ENCODE measurements at places on chromosomes 12 and 14.

- DNase-seq = no peak
Measured at GRCh38 chr12:104514092-104514810, 57.5 kb downstream of the CHST11 start.

- DNase-seq = no peak
Measured at GRCh38 chr14:87772854-87773253, 220.1 kb downstream of the GALC start.

- no peak for DNase-seq
Measured at GRCh38 chr12:94766397-94766796, 116.0 kb upstream of the TMCC3 start.

DNA sequence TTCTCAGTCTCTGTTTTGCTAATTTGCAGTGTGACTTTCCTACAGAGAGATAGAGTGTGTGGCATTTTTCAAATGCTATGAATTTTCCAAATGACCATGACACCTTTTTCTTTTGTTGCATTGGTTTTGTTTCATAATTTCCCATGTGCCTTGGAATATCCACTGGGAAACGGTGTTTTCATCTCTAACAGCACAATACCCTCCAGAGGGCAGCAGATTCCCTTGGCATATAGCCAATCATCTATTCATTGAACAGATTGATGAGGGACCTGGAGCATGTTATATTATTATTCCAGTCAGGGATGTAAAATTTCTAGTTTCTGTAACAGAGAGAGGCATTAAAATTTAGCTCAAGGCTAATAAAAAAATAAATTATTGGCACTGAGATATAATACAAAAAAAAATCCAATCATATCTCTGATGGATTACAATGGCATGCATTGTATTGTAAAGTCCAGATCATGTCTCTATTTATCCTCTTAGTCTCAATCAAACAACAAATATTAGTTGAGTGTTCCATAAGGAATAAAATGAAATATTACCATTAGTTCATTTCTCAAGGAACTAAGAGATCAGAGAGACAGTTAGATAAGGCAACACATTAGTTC, 29.6 kb upstream of the NTN4 start:
- DNase-seq = no peak

DNA sequence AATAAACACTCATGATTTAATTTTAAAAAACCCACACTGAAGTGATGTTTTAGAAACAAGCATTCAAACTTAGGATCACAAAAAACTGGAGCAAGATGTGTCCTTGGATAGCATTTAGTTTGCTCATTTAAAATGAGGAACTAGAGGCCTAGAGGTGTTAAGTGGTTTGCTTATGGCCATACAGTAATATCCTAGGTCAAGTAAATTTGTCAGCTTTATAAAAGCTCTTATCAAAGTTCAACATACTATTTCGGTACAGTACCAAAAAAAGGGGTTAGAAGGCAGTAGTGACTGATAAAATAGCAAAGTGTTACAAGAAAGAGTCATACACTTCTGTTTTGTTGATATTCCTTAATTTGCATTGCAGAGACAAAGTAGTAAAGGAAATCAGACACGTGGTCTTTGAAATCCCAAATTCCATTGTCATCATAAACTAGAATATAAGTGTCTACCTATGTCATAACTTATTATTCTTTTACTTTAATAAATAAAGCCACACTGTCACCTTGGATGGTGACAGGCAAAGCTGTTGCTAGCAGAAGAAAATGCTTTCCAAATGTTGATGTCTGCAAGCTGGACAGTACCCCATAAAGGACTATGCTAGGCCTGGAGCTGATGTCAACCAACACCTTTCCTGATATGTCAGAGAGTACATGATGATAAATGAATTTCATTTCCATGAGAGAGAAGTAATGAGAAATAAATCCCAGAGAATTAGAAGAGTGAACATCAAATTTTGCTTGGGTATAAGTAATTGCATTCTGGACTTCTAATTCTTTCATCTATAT, 17.6 kb upstream of the SRP54 start:
- DNase-seq = no peak

GRCh38 chr14:97180304-97181200, 383.4 kb downstream of the VRK1 start:
- DNase-seq = peak; percentile 18

DNA sequence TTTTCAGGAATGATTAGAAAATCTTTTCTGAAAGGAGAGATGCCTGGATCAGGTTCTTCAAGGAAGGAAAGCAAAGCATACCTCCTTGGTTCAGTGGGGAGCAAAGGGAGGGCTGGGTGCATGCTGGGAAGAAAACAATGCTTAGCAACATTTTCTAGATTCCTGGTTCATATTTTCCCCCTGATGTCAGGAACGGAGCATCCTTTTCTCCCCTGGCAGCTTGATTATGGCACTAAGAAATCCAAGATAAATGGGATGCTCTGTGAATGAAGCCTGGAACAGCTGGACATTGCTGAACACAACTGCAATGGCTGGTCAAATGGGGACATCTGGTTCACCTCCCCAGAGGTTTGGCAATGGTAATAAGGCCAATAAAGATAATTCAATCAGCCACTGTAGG, 50.9 kb downstream of the KCNA5 start:
- no peak for DNase-seq

GRCh38 chr12:32051511-32052211, 55.0 kb upstream of the BICD1 start:
- peak; percentile 28 for DNase-seq

DNA sequence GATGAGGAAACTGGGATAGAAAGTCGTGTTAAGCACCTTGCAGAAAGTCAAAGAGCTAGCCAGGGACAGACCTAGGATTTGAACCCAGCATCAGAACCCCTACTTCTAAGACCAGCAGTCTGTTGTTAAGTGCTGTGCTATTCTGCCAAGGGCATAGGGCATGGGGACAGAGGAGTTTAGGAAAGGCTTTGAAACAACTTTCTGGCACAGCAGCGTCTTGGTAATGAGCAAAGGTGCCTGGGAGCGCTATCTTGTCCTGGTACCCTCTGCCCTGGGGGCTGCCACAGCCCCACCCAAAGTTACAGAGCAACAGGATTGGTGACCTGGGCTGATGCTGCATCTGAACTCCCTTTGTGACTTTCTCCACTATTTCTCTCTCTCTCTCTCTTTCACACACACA, 1108.1 kb downstream of the BCL11B start:
- no peak for DNase-seq

DNA sequence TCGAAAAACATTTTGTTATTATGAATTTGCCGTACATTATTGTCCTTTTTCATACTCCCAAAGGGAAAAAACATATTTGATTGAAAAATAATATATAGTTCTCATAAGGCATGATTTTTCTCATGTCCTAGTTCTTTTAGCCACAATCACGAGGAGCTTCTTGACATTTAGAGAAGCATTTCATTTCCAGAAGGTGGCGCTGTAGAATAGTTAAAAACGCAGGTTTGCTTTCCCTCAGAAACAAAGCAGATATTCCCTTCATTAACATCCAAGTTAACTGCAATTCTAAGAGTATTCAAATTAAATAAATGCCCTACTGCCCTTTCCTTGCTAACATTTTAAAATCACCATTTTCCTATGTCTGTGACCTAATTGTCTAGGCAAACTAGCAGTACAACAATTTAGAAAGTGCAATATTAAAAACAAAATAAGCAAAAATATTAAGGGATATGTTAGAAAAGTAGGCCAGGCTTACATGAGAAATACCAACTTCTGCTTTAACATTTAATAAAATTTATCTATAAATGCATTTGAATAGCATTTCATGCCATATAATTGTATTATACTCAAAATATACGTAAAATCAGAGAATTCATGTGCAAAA, 10.9 kb upstream of the PIK3C2G start:
- no peak for DNase-seq

GRCh38 chr12:56601503-56601902, 28.6 kb downstream of the BAZ2A start:
- no peak for DNase-seq

DNA sequence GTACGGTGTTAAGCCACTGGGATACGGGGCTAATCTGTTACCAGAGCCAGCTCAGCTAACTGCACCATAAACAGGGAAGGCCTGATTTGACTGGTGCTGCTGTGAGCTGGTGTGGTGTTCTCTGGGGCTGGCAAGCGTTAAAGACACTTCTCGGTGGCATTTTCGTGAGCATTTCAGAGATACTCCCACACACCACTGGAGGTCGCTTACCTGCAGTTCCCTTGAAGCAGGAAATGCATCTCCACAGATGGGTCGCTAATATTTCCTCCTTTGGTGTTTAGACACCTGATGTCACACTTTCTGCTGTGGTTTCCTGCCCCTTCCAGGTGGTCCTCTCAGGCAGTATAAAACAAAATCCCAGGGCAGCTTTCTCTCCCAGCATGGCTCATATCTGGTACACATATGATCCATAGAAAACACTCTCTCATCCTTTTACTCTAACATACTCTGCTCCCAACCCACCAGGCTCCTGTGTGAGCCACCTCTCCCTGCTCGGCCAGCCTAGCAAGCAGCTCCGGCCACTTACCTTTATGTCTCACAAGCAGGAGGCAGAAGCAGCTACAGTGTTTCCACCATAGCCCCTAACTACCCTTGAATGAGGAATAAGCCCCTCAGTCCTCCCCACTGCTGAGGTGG, 129.9 kb upstream of the GRIN2B start:
- DNase-seq = no peak

DNA sequence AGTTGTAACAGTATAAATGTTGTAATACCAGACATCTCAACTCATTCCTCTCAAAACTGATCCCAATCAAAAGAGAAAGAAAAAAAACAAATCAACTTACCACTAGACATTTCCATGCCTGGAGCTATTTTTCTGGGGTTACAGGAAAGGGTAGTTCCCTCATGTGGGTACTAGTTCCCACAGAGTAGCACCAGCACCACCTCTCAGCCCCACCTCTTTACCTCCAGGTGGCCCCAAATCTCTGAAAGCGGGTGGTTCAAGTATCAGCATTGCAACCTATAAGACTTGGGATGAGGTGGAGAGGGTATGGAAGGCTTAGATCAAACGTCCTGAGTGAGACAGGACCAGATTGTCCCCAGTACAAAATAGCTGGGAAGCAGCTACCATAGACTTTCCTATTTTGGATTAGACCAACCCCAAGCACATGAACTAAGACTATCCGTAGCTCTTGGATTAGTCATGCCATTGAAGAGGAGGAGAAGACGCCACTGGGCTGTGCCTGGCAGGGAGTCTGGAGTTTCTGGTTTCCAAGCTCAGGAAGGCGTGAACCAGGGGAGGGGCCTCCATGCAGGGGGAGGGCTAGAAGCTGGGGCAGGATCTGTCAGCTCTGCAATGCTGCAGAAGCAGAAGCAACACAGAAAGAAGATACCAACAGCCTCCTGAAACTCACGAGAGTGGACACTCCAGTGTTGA, at the start of gene SLC39A2:
SLC39A2 (plus strand) TSS at position 620 of the 693 bp plus-strand sequence. CDS start 154 bp downstream, outside the sequence.
- no peak for DNase-seq

DNA sequence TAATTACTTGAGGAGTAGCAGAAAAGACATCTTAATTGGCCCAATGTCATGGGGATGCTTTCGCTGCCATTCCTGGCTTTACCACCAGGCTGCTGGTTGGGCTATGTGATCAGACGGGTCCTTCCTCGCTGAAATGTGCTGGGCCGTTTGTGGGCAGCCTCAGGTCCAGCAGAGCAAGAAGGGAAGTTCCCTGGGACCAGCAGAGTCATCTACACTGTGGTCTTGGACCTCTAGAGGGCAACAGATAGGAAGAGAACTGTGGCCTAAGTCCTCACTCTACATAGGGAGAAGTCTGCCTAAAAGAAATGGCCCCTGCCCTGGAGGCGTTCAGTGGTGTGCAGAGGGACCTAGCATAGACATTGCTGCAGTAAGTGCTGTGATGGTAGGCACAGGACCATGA, 10.9 kb downstream of the EVL start:
- DNase-seq = peak; percentile 35

GRCh38 chr12:98485792-98486340, 29.5 kb upstream of the TMPO start:
- DNase-seq = no peak

DNA sequence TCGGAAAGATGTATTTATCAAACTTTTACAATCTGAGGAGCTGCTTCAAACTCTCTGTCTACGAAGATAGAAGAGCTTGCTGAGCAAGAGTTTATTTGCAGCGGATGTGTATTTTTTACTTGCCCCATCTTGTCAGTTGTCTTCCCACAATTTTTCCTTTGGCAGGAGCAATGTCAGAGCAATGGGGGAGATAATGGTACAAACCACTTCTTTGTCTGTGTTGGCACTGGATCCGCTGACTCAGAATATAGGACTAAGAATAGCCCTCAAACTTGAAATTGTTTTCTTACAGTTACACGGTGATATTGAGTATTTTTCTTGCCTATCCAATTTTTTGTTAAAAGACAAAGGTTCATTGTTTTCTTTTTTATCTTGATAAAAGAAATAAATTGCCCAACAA, 27.6 kb downstream of the HELB start:
- DNase-seq = no peak

GRCh38 chr14:68704736-68705720, 87.8 kb downstream of the ZFP36L1 start:
- DNase-seq = no peak

DNA sequence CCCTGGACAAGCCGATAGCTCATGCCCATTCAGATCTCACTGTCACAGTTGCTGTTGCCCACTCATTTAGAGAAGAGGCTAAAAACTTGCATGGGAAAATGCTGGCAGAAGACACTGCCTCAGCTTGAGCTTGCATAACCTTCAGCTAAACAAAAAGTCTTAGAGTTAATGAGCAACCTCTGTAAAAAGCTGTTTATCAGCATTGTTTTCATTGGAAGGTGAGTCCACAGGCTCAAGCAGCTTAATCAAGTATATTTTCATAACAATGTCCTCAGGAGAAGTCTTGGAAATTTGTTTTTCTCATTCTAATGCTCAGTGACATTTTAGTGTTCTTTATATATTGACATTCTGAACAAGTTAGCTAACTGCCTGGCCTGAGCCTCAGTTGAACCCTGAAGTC, 872.9 kb downstream of the TMTC2 start:
- DNase-seq = no peak

GRCh38 chr12:48285751-48286650, 64.7 kb downstream of the ZNF641 start:
- no peak for DNase-seq

- no peak for DNase-seq
Measured at GRCh38 chr12:68113644-68114043, 45.9 kb downstream of the IFNG start.

DNA sequence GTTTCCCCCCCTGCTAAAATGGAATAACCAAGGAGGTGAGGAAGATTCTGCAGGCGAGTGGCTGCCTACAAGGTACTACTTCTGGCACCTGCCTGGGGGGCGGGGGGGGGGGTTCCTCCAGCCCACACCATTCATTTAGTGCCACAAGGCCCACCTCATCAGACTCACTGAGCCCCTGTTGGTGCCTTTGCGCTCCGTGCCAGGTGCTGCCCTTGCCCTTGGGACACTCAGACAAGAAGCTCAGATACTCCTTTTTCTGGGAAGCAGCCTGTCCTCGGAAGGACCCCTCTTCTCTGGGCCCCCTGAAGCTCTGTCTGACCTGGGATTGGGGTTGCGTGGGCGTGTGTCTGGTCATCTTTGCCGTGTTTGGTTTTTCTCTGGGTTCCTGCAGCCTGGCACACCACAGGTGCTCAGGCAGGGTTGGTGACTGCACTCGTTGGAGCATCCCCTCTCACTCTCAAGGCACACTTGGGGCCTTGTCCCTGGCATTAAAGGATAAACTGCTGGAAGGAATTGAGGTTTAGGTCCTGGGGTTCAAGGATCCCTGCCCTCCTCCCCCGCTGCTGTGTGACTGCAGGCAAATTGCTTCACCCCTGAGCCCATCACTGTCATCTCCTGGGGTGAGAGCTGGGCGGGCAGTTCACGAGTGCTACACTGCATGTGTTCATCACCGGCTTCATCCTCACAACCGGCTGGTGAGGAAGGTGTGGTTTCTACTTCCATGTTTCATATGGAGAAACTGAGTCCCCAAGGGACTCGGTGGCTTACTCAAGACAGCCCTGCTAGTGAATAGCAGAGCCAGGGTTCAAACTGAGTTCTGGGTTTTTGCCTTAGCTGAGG, 16.9 kb downstream of the FAM222A start:
- no peak for DNase-seq

Measured in GDM1 (cell line).